ENCODE measurements at places on chromosomes 5 and 9.

DNA sequence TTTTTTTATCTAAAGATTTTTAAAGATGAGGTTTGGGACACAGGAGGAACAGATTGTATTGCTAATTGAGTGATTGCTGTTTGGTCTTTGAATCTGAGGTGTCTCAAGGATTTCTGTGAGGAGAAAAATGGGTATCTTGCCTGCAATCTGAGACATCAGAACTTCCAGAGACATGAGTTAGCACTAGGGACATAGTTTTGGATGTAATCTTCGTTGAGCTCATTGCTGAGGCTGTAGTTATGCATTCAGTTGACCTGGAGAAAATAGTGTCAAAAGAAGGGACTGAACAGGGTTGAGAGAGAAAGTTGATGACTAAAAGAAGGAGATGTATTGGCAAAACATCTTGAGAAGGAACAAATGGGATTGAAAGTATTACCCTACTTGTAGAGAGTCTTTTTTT, 24.6 kb downstream of the C9orf85 start:
- DNase-seq, result no peak

- DNase-seq, result peak; percentile 56
Observed at GRCh38 chr5:109823597-109823996, 133.9 kb downstream of the MAN2A1 start.

GRCh38 chr5:150320044-150320613, 17.4 kb upstream of the ARSI start:
- peak; percentile 73 for DNase-seq

DNA sequence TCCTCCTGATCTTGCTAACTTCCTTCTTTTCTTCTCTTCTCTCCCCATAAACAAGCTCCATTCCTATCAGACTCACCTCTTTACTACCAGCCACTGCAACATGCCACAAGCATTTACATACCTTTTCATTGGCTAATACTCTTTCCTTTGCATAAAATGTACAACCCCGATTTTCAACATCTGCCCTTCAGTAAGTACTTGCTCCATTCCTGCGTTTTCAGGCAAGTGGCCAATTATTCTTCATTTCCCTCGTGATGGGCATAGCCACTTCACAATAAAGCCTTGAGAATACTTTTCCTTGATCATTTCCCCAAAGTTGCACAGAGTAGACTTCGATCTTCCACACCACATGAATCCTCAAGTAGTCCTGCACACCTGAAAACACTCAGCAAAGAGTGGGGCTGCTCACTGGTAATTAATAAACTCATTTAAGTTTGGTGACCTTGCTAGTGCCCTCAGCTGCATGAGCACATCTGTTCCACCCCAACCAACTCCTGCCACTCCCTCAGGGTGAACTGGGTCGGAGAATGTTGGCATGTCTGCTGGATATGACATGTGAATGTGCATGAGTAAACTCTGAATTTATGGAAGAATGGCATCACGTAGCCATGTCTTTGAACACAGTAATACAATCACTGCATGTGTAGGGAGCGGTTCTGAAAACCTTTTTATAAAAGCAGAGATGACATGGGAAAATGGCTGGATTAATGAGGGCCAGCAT, 535.8 kb downstream of the SEMA5A start:
- DNase-seq, result peak; percentile 16

- DNase-seq, result no peak
Observed at GRCh38 chr9:14238079-14238478, 75.9 kb downstream of the NFIB start.

- no peak for DNase-seq
Observed at GRCh38 chr5:83363886-83364275, 107.7 kb upstream of the VCAN start.

- no peak for DNase-seq
Observed at GRCh38 chr9:137905740-137906139, 28.2 kb downstream of the CACNA1B start.

- DNase-seq, result no peak
Observed at GRCh38 chr5:154516475-154516874, 38.4 kb upstream of the HAND1 start.

DNA sequence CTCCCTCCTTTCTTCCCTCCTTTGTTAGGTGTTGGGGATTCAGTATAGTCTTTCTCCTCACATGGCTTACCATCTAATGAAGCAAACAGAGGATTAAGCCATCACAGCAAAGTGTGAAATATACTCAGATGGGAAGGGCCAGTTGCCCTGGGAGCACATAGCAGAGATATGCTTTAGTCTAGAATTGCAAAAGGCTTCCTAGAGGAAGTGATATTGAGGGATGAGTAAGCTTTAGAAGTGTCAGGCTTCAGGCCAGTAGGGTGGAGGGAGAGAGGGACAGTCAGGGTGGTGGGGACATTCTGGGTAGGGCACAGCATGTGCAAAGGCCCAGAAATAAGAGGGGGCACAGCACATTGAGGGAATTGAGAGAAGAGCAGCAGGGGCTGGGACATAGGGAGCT, 46.2 kb upstream of the GLRA1 start:
- no peak for DNase-seq

- DNase-seq, result no peak
Observed at GRCh38 chr9:69667306-69667705, 4.9 kb downstream of the APBA1 start.

DNA sequence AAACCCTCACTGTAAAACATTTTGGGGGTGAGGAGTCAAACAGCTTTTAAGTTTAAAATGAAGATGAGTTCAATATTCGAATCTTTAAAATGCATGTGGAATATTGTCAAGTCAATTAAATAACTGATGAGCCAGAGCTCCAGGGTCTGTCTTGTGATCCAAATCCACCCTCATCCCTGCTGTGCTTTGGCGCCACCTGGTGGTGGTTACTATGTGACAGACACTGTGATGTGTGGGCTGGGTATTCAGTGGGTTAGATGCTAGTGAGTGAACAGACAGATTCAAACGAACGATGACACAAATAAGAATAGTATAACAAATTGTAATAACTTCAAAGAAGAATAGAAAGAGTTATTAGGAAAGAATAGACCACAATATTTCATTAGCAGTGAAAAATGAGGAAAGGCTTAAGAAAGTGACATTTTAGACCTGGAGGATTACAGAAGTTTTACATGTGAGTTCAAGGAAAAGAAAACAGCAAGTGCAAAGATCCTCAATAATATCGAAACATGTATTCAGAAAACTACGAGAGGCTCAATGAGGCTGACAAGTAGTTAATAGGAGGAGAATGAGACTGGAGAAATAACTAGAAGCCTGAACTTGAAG, 51.4 kb upstream of the CHSY3 start:
- peak; percentile 78 for DNase-seq

DNA sequence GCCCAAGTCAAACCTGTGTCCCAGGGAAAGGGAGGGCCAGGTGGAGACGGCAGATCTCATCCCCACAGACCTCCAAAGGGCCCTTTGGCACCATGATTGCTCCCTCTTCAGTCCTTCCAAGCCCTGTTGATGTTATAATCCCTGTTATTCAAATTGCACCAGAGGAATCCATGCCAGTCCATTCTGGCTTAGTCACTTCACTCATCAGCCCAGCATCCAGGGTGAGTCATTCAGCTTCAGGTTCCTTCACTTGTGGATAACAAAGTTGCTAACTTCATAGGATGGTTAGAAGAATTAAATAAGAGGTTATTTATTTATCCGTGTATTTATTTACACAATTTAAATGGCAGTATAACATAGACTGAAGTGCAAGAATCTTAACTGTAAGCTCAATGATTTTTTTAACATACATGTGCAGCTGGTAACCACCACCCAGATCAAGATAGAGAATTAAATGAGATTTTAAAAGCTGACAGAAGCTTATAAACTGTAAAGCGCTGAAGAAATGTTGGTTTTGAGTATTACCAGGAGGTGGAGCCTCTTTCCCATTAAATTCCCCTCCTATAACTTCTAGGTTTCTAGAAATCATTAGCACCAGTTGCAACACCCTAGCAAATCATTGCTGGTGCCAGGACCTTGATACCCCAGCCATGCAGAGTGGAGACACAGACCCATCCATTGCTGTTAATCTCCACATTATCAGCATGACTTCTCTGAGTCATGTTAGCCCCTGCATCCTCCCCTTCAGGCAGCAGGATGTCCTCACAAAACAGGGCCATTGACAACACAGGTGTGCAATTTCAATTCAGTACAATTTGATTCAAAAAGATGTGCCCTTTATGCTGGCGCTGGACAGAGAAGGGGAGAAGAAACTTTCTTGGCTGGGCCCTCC, 77.4 kb downstream of the SEC61B start:
- DNase-seq, result peak; percentile 32

GRCh38 chr5:44870430-44870829, 61.7 kb downstream of the MRPS30 start:
- no peak for DNase-seq

- DNase-seq, result peak; percentile 66
Observed at GRCh38 chr5:83711982-83712601, 8.6 kb downstream of the HAPLN1 start.

- DNase-seq, result peak; percentile 77
Observed at GRCh38 chr5:95445995-95446394, 54.8 kb downstream of the FAM81B start.

- DNase-seq, result peak; percentile 14
Observed at GRCh38 chr5:96142786-96143434, 181.3 kb upstream of the ELL2 start.

- DNase-seq, result peak; percentile 26
Observed at GRCh38 chr5:14884062-14884612, 12.6 kb upstream of the ANKH start.

- DNase-seq, result no peak
Observed at GRCh38 chr5:107100121-107100520, 570.6 kb downstream of the EFNA5 start.

- peak; percentile 33 for DNase-seq
Observed at GRCh38 chr9:100577776-100578448, at the start of gene CAVIN4. Gene CAVIN4 (plus strand): TSS chr9:100578079. CDS start chr9:100578144, 65 bp downstream.

DNA sequence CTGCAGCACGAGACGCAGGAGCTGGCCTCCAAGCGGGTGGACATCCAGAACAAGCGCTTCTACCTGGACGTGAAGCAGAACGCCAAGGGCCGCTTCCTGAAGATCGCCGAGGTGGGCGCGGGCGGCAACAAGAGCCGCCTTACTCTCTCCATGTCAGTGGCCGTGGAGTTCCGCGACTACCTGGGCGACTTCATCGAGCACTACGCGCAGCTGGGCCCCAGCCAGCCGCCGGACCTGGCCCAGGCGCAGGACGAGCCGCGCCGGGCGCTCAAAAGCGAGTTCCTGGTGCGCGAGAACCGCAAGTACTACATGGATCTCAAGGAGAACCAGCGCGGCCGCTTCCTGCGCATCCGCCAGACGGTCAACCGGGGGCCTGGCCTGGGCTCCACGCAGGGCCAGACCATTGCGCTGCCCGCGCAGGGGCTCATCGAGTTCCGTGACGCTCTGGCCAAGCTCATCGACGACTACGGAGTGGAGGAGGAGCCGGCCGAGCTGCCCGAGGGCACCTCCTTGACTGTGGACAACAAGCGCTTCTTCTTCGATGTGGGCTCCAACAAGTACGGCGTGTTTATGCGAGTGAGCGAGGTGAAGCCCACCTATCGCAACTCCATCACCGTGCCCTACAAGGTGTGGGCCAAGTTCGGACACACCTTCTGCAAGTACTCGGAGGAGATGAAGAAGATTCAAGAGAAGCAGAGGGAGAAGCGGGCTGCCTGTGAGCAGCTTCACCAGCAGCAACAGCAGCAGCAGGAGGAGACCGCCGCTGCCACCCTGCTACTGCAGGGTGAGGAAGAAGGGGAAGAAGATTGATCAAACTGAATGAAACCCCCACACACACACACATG, 654 bp downstream of the PURA start:
- peak; percentile 64 for DNase-seq

DNA sequence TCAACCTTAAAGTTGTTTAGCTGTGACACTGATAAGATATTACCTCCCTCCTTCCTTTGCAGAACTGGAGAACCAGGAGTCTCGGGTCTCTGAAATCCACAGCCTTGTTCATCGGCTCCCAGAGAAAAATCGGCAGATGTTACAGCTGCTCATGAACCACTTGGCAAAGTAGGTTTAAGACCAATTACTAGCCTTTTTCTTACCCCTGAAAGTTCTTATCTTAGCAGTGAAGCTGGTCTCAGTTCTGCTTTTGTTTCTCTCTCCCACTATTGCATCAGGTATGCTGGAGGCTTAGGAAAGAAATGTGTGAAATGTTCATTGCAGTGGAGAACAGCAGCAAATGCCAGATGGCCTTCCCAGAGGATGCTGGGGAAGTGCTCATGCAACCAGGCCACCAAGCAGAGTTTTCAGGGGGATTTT, 287.4 kb downstream of the ARHGAP26 start:
- peak; percentile 64 for DNase-seq

GRCh38 chr5:53063176-53063575, 46.4 kb downstream of the MOCS2 start:
- DNase-seq, result peak; percentile 49

DNA sequence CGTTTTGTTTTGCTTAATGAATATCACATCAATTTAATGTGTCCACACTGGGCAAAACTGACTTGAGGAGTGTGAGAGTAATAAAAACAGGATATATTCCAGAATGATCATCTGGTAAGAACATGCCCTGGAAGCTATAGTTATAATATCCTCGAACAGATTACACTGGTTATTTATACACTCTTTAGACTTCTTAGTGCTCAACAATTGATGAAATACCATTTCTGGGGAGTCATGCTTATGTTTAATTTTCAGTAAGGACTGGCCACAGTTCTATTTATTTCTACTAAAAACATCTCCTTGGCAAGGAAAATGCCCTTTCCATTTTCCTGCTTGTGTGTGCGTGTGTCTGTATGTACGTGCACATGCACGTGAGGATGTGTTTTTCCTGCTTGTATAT, 205.0 kb downstream of the TRIO start:
- no peak for DNase-seq

DNA sequence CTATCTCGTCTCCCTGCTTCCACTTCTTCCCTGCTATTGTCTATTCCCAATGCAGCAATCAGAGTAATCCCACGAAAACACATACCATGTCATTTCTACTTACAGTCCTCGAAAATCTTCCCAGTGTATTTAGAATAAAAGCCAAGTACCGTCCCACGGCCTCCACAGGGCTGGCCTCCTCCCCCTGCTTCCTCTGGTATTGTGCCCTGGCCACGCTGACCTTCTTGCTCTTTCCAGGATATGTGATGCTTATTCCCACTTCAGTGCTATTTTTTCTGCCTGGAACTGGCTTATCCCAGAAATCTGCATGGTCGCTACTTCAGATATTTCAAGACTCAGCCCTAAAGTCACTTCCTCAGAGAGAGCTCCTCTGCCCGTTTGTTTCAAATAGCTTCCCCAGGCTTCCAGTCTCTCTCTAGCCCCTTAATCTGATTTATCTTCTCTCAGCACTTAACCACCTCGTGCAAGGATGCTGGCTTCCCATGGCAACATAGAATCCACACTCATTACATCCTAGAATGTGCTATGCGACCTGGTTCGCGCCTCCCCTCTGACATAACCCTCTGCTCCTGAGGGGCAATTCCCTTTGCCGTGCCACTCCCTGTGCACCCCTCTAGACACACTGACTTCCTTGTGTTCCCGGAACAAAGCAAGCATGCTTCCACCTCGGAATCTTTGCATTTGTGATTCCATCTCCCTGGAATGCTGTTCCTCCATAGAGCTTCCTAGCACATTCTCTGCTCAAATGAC, 365.9 kb downstream of the ZSWIM6 start:
- no peak for DNase-seq

GRCh38 chr9:38046661-38047300, 22.2 kb downstream of the SHB start:
- DNase-seq, result peak; percentile 64

All from fibroblast of pulmonary artery (primary cell).